Mesenchymal stem cell (in vitro differentiated cells and primary cell): ENCODE measurements at places on chromosomes 4 and X.

DNA sequence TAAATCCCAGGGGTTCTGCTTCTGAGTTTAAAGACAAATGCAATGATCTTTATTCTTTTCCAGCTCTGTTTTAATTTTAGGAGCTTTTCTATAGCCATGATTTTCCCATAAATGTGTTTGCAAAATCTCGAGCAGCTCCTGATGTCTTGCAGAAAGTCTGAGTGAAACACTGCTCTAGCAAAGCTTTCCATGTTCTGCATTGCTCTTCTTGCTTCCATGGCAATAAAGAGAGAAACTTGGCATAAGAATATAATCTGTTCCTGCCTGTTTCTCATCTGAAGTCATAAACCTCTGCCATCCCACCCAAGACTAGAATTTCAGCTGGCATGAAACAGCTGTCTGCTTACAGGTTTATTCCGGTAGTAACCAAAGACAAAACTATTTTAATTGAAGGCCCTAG lies 254.5 kb downstream of the SPRY1 start:
- no peak for DNase-seq

DNA sequence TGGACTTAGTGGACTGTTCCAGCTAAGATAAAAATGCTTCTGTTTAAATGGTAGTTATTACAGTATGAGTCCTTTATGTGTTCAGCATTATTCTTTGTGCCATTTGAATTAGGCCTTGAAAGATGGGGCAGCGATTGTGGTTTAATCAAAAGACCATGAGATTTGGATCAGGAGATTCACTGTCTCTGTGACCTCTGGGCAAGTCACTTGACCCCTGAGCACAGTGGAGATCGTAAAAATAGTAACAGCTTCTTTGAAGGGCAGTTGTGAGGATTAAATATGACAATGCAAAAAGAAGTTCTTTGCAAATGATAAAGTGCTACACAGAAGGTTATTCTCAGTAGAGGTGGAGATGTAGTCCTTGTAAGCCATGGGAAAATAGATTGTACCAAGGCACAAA lies 10.8 kb downstream of the CXCR3 start:
- DNase-seq, result no peak

DNA sequence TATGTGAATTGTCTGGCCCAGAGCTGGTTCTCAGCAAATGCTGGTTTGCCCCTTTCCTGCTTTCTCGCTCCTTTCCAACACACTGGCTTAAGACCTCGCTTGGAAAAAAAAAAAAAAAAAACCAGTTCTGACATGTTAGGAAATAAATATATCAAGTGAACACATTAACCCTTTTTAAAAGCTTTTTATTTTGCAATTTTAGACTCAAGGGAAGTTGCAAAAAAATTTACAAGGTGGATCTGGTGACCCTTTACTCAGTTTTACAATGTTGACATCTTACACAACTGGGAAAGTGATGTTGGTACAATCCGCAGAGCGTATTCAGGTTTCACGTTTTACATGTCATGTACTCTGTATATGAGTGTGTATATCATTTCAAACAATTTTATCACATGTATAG lies 100.1 kb downstream of the RTL5 start:
- DNase-seq, result no peak

DNA sequence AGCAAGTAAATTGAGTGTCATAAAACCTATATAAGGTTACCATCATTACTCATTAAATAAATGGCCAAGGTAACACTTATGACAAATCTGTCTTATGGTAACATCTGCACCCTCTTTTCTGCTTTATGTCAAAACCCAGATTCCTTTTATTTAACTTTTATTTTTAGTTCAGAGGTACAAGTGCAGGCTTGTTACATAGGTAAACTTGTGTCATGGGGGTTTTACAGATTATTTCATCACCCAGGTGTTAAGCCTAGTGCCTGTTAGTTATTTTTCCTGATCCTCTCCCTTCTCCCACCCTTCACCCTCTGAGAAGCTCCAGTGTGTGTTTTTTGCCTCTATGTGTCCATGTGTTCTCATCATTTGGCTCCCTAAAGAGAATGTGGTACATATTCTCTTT lies 930.7 kb downstream of the CCSER1 start:
- no peak for DNase-seq

DNA sequence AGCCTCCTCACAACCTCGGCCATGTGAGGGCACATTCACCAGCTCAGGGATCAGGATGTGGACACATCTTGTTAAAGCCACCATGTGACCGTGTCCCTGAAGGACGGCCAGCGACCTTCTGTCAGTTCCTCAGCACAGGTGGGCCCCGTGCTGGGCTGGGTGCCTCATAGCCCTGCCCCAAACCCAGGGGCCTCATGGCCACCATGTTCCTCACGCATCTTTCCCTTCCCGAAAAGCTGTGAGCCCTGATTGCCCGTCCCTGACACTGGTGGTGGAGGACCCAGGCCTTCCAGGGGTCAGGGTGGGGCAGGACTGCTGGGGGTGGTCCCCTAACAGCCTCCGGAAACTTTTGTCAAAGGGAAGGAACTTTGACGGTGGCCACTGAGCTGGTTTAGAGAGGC lies 60.1 kb upstream of the ADRA2C start:
- no peak for DNase-seq

GRCh38 chr4:1367230-1367935 lies 20.4 kb downstream of the UVSSA start:
- DNase-seq, result no peak

GRCh38 chrX:47484885-47485284 lies 1.9 kb upstream of the ZNF41 start:
- DNase-seq, result no peak

DNA sequence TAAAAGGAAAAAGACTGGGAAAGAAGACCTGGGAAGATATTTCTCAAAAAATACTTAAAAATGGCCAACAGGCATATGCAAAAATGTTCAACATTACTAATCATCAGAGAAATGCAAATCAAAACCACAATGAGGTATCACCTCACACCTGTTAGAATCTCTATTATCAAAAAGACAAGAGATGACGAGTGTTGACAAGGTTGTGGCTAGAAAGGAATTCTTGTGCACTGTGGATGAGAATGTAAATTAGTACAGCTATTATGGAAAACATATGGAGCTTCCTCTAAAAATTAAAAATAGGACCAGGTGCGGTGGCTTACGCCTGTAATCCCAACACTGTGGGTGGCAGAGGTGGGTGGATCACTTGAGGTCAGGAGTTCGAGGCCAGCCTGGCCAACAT lies 50.0 kb downstream of the C4orf46 start:
- no peak for DNase-seq

GRCh38 chrX:147351644-147352043 lies 537.1 kb upstream of the CXorf51A start:
- DNase-seq, result no peak

- peak; percentile 28 for DNase-seq
Measured at GRCh38 chr4:107247738-107248137, 211.6 kb upstream of the DKK2 start.

DNA sequence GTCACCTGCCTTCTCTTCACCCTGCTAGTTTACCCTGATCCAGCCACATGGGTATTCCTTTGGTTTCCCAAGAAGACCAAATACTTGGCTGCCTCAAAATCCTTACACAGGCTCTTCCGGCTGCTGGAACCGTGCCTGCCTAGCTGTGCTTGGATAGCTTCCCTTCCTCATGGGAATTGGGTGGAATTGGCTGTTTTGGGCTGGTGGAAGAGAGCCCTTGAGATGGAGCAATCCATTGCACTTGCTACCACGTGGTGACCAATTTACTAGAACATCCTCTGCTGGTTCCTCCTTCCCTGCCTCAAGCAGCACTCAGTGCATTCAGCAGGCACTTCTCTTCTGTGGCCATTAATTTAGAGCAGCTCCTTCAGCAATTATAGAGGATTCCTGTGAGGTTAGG lies 119.3 kb upstream of the AP1S2 start:
- no peak for DNase-seq

DNA sequence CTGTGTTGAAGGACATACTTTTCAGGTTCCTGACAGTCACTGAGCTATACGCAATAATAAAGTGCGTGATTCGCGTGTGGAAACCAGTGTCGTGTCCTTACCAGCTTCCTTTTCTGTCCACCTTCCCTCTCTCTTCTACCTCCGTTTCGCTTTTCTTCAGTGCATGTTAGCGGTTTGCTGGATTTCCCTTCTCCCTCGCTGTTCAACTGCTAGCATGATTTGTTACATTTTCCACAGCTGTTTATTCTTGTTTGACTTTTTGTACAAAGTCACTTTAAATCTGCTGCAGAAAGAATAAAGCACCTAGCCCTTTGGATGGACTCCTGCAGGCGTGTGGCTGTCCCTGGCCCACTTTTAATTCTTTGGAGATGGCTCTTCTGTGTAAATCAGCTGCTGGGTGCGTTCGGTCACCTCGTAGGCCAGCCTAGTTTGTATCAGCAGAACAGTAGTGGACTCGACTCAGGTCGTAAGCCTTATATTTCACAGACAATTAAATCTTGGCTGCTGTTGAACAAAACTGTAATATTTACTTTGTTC lies 8.9 kb upstream of the HAND2 start:
- DNase-seq, result no peak

- no peak for DNase-seq
Measured at GRCh38 chr4:93578942-93579341, 249.6 kb upstream of the ATOH1 start.

DNA sequence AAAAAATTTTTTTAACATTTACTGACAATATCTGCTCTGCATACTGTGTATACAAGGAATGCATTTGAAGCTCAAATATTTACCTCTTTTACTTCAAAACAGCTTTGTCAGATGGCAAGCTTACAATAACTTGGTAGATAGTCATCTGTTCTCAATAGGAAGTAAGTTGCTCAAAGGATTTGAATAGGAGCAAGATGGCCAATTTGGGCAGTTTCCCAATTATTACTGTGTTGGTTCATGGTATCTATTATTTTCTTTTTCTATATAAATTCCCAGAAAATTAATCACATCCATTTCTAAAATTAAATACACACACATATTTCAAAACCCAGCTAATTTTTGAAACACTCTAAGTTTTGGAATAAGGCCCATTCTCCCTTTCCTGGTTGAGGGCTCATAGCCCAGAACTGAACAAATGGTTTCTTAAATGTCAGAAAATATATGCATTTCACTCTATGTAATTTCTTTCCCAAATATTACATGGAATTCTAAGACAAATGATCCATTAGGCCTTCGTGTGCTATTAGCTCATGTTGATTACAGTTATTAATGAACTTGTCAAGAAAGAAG lies 60.2 kb upstream of the BLTP1 start:
- no peak for DNase-seq

DNA sequence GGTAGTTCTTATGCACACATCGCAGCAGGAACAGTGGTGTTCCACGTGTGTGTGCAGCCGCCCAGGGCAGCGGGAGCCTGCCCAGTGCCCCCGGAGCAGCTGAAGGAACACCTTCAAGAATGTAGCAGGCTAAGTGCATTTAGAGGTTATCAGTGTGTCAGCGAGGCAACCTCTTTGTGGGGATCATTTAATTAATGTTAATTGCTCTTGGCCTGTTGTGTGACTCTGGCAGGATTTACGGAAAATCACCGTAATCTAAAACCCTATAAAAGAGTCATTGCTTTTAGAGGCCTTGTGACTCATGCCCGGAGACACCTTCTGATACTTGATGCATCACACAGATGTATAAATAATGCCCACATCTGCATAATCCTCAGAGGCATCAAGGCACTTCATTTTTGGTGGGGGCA lies 47.3 kb upstream of the GATB start:
- DNase-seq, result peak; percentile 28

- DNase-seq, result peak; percentile 46
Measured at GRCh38 chrX:101287402-101287801, 3.7 kb downstream of the TAF7L start.

DNA sequence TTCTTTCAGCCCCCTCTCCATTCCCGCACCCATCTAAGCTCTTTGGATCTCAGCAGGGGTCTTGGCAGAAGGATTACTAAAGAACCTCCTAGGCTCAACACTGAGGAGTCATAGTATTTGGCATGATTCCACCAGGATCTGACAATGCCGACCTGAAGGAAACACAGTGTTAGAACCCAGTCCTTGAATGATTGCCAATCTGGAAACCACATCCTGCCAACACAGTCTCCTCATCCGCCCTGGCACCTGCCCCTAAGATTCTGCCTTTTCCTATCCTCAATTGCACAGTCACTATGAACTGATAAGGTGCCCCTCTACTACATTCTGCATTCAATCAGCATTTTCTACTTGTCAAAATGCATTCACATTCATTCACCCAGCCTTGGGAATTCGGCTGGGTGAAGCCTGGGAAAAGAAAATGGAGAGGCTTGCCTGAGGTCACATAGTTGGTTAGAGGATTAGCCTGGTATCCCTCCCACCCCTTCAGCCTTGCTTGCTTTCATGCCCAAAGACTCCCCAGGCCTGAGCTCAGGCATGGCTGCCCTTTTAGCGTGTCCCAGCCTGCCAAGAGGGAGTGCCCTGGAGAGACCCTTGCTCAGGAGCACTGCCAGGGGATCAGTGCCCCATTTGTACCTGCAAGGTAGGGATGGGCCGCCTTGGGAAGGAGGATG lies 2.2 kb upstream of the CLDN2 start:
- peak; percentile 20 for DNase-seq

DNA sequence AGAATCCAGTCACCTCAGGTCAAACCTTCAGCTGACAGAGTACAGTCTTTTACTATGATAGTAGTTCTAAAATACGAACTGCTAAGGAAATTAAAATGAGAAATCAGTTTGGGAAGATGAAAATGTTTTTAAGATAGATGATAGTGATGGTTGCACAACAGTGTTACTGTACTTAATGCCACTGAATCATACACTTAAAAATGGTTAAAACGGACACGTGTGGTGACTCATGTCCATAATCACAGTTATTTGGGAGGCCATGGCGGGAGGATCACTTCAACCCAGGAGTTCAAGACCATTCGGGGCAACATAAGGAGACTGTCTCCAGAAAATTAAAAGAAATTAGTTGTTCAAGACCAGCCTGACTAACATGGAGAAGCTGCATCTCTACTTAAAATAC lies 41.4 kb downstream of the ABHD18 start:
- peak; percentile 9 for DNase-seq

GRCh38 chr4:33722254-33722653 lies 2522.1 kb downstream of the ARAP2 start:
- DNase-seq, result peak; percentile 62

- no peak for DNase-seq
Measured at GRCh38 chr4:108317377-108317776, 148.6 kb upstream of the LEF1 start.

DNA sequence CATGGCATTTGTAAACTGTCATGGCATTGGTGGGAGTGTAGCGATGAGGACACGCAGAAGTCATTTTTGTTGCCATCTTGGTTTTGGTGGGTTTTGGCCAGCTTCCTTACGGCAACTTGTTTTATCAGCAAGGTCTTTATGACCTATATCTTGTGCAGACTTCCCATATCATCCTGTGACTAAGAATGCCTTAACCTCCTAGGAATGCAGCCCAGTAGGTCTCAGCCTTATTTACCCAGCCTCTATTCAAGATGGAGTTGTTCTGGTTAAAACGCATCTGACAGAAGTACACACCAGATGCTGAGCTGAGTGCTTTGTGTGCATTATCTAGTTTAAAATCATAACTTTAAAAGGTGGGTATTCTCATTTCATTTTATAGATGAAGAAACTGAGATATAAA lies 268.8 kb upstream of the GALNT7 start:
- DNase-seq, result no peak

GRCh38 chr4:139709660-139710059 lies 44.0 kb downstream of the MGST2 start:
- DNase-seq, result no peak
